ENCODE measurements at places on chromosomes 13 and 19. TPM values are rescaled to one million over a fixed set of nuclear protein-coding genes. Genes with fewer than 3 reads are reported as not detected.

DNA sequence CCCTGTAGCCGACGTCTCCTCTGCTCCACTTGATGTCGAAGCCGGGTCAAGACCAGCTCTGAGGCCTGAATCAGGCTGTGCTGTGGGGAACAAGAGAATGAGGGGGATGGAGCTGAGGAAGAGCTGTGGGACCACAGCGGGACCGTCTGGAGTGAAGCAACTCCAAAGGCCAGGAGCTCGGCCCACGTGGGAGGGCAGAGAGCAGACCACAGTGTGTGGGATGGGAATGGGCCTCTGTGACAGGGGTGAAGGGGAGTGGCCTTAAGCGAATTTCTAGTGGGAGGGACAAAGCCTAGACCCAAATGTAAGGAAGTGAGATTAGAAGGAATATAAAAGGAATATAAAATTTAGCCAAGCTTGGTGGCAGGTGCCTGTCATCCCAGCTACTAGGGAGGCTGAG, 3.8 kb upstream of the SLC8A2 start:
- no peak for DNase-seq

Gene ZNF582
- total RNA-seq, result 1.8 TPM

GRCh38 chr19:42030645-42031440, 36.8 kb upstream of the ATP1A3 start:
- no peak for DNase-seq

Gene VSIG10L
- 4.4 TPM for total RNA-seq

- no peak for DNase-seq
Observed at GRCh38 chr19:32415246-32415645, 9.7 kb downstream of the DPY19L3 start.
